T-helper 1 cell (primary cell): ENCODE measurements at places on chromosomes 13 and 19.

DNA sequence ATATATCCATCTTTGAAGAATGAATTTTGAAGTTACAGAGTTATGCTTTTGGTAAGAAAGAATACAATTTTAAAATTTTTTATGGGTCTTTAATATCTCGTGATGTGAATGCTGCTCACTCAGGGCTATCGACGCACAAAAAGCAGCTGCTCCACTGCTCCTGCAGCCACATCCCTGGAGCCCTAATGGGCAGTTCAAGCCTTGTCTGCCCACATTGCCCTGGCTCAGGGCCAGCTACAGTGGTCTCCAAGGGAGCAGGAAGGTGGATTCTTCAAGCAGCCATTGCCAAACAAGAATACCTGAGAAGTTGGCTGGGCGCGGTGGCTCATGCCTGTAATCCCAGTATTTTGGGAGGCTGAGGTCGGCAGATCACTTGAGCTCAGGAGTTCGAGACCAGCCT, 85.8 kb downstream of the IPO5 start:
- DNase-seq = no peak

DNA sequence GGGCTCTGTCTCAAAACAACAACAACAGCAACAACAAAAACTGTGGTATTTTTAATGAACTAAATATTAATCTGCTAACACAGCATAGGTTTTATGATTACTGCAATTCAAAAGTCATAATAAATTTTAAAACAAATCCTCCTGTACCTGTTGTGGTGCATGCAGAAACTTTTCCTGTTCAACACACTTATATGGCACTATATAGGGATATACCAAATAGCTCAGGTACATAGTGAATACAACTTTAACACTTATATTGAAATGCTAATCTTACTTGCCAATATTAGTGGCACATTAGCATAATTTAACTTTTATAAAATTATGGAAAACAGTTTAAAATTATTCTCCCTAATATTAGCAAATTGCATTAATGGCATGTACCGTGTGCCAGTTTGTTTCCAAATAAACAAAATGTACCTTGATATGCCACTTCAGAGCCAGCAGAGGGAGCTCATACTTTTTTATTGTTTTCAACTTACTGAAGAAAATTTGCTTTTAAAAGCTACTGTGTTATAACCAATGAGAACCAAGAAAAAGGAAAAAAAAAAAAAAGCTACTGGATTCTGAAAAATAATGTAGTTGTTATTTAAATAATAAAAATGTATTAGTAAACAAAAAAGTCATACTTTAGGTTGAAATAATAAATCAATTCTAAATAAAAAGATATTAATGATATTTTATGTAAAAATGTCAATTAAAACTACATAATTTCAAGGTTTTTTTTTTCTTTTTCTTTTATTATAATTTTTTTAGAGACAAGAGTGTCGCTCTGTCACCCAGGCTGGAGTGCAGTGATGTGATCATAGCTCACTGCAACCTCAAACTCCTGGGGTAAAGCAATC, 18.0 kb upstream of the RBM26 start:
- peak; percentile 50 for DNase-seq

- no peak for DNase-seq
These were observed 103.9 kb downstream of the ZIC5 start for GRCh38 chr13:99867535-99868257.

GRCh38 chr13:109725297-109725696, 61.1 kb downstream of the IRS2 start:
- no peak for DNase-seq

GRCh38 chr13:113539822-113540221, 44.7 kb upstream of the TFDP1 start:
- no peak for DNase-seq

GRCh38 chr19:33612928-33613619, 8.7 kb upstream of the CHST8 start:
- no peak for DNase-seq

- no peak for DNase-seq
These were observed 184.1 kb downstream of the DIAPH3 start for GRCh38 chr13:59979589-59979988.

- DNase-seq = peak; percentile 56
These were observed at the start of gene GRIN3B for GRCh38 chr19:1000095-1000494. GRIN3B (plus strand) TSS chr19:1000419; CDS start chr19:1000438, 19 bp downstream.

GRCh38 chr13:91668866-91669495, 270.6 kb downstream of the GPC5 start:
- DNase-seq = no peak

DNA sequence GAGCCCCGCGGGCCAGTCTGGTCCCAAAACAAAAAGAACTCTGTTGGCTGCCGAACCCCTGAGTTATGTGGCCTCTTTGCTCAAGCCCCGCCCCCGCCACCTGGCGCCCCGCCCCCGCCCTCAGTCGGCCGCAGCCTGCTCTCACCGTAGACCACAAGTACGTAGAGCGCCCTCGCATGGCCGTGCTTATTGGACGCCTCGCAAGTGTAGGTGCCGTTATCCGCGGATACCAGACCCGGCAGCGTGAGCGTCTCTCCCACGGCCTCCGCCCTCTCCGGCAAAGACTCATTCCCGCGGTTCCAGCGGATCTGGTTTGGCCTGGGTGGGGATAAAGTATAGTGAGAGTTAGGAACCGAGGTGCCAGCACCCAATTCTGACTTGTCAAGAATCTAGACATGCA, 5.5 kb upstream of the ZNF428 start:
- peak; percentile 81 for DNase-seq

GRCh38 chr13:93698016-93698613, 471.5 kb downstream of the GPC6 start:
- no peak for DNase-seq

- no peak for DNase-seq
These were observed 14.5 kb upstream of the LAIR1 start for GRCh38 chr19:54379187-54379678.
